ENCODE measurements at places on chromosomes 3 and 15.
A peak's percentile ranks its signal among the peaks of the same experiment; 100 is the strongest.

GRCh38 chr3:541062-541801, 344.7 kb downstream of the CHL1 start:
- no peak for DNase-seq

DNA sequence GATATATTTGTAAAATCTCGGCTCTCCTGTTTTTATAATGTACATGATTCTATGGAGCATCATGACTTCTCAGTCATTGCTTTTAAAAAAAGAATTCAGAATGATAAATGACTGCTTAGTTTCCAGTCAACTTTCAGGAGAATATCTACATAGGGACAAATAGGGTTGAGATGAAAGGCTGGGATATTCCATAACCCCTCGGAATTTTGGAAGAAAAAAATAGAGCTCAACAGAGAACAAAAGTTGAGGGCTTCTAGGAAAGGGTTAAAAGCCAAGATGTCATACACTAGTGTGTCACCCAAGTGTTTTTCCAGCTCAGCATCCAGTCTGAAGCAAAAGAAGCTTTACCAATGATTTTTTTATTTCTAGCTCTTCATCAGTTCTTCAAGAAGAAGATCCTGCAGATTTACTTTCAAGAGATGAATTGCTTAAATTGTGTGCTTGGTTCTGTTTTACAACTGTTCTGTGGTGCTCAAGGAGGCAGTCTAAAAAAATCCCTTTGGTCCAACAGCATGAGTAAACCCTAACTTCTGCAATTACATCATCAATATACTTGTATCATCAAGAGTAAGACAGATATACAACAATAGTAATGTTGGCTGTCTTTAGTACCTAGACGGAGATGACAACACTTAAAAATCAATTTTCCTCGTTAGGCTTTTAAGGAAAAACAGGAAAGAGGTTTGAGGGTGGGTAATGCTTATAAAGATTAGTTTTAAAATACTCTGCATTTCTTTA, 979 bp downstream of the UNC13C start:
- DNase-seq = no peak

DNA sequence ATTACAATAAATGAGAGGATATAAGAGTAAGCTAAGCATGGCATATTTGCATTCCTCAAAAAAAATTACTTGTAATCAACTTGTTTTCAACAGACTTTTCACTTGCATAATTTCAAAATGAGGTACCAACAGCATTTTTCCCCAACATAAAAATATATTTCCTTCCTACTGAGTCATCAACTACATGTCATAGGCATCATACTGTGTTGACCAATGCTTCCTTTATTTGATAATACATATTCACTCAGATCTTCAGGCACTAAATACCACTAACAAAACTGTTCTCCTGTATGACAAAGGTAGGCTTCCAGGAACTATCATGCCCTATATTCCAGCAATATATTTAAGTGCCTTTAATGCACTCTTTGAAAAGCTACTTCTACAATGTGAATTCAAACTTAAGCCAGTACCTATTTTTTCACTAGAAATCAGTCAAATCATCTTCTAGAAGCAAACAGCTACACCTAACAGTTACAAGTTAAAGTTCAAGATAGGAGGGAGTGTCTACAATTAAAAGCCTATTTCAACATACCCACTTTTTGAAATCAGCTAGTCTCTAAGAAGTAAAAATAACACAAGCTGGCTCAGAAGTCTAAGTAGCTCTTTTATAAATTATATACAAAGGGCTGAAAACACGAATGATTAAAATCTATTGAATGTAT, 11.3 kb downstream of the ADAM10 start:
- no peak for DNase-seq

- DNase-seq = peak; percentile 60
These were observed at the start of gene EFCAB12 for GRCh38 chr3:129428376-129429079. EFCAB12 (minus strand) TSS chr3:129428636; CDS start chr3:129428488, 148 bp downstream.

- DNase-seq = no peak
These were observed 93.9 kb upstream of the BHLHE40 start for GRCh38 chr3:4885316-4885715.

DNA sequence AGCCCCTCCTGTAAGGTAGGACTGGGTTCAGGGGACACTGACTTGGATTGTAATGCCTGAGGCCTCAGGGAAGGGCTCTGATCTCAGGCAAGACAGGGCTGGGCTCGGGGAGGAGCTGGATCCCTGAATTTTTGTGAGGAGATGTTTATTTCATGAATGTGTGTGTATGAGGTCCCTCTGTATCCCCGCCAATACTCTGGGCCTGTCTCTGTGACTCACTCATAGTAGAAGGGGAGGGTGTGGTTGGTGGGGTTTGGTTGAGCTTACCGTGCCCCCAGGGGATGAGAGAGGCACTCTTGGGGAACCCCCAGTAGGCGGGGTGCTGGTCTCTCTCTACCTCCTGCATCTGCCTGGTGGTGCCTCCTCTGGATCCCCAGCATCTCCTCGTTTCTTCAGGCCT, 28.1 kb downstream of the RPSA start:
- no peak for DNase-seq

DNA sequence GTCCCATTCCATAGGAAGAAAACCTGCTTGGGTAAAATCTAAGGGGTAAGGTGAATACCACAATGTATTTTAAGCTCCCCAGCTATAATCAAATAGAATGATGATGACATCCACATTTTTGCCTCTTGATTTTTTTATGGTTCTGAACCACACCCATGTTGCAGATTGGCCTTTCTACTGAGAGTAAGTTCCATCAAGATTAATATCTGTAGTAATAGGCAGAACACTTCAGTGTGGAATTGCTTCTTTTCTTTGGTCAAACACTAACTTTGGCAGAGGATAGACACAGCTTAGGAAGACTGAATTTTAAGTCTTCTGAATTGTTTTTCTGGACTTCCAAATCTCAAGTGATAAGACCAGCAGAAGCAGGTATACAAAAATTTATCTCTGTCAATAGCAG, 27.0 kb downstream of the PLS1 start:
- DNase-seq = no peak

DNA sequence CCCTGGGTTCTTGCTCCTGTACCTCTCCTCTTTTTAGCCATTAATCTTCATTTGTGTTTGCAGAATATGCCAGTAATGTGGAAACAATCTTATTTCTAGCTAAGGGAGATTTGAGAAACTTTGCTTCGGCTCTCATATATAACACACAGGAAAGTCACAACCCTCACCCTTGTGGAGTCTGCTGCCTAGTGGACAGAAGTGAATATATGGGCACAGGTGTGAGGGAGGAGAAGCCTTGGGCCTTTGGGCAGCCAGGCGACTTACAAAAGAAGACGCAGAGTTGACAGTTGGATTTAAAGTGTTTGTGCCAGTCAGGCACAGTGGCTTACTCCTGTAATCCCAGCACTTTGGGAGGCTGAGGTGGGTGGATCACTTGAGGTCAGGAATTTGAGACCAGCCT, 181.8 kb upstream of the TBL1XR1 start:
- DNase-seq = no peak

- DNase-seq = no peak
These were observed 377.3 kb downstream of the SHQ1 start for GRCh38 chr3:72470904-72471417.

DNA sequence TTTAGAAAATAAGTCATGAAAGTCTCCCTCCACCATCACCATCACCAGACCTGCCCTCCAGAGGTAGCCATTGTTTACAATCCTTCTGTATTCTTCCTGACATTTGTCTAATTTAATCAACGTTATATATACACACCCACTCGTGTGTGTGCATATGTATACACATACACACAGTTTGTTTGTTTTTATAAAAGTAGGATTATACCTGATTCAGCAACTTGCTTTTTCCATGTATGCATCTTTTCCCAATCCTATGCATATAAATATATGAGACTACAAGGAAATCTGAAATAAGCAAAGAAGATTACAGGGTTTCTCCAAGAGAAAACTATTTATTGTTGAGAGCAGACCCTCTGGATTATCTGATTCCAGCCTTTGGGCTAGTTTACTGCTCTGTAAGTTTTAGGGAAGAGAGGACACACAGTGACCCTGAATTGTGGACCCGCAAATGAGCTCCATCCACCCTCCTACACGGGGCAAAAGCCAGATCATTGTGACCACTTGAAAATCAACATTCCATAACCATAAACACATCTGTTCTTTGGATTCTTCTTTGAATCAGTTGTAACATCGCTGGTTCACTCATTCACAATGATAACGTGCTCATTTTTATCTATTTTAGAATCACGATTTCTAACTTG, 104.3 kb downstream of the CPN2 start:
- no peak for DNase-seq

- no peak for DNase-seq
These were observed 11.2 kb downstream of the DCBLD2 start for GRCh38 chr3:98890181-98890835.

DNA sequence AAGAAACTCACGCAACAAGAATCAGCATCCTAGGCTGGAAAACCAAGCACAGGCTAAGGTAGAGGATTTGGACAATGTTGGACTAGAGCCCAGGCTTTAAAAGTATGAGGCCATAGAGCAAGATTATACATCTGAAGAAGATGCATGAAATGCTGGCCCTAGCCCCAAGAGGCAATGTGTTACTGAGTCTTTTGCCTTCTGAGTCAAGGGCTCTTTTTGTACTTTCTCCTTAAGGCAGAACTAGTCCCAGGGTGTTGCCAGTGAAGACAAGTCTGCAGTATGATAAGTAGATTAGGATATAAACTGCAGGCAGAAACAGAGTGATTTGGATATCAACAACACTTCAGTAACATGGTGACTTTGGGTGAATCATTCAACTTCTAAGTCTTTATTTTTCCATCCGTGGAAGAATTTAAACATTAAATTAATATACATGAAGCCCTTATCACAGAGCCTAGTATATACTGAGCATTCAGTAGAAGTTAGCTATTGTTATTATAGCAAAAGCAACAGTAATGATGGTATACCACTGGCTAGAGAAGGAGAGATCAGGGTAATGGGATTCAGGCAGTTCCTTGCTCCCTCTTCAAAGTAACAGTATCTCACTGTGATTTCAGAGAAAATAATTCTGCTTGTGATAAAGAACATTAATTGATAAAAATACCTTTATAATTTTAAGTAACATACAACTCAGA, 99.9 kb upstream of the MLF1 start:
- no peak for DNase-seq

DNA sequence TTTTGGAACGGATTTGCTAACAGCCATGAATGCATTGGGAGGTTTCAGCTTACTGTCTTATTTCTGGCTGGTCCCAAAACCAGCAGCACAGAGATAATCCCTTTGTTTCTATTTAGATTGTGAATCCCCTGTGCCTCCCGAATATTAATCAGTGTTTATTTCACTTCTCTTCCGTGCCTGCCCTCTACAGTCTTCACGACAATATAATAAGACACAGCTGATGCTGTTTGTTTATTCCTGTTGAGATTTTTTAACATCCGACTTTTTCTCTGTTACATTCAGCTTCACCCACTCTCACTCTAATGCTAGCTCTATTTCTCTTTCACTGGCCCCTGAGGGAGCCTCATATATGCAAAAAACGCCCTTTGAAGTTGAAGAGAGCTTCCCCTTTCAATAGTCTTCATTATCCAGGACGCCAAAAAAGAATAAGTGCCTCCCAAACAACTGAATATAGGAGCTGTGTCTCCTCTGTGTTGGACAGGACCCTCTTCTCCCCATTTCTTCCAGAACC, 995.3 kb downstream of the ROBO2 start:
- DNase-seq = no peak

DNA sequence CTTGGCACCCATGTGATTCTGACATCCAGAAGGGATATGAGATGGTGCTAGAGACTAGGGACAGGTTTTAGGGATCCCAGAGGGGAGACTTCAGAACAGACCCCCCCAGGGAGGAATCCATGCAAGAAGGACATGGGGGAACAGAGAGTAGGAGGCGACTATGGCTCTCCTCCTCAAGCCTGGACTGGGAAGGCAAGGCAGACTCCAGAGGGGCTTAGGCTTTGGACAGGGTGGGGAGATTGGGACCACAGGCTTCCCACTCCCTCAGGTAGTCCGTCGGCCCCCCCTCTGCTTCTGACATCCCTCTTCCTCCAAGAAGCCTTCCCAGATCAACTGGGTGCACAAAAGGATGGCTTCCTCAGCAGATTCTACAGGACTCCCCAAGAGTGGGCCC, 3.0 kb upstream of the VIPR1 start:
- DNase-seq = no peak

- DNase-seq = no peak
These were observed 763.4 kb upstream of the GRM7 start for GRCh38 chr3:6097556-6097955.

GRCh38 chr3:17740721-17741141, 1.7 kb downstream of the TBC1D5 start:
- no peak for DNase-seq
